ENCODE measurements at places on chromosomes 5 and 9.

GRCh38 chr5:56774957-56775356, 40.4 kb upstream of the MAP3K1 start:
- DNase-seq: no peak

DNA sequence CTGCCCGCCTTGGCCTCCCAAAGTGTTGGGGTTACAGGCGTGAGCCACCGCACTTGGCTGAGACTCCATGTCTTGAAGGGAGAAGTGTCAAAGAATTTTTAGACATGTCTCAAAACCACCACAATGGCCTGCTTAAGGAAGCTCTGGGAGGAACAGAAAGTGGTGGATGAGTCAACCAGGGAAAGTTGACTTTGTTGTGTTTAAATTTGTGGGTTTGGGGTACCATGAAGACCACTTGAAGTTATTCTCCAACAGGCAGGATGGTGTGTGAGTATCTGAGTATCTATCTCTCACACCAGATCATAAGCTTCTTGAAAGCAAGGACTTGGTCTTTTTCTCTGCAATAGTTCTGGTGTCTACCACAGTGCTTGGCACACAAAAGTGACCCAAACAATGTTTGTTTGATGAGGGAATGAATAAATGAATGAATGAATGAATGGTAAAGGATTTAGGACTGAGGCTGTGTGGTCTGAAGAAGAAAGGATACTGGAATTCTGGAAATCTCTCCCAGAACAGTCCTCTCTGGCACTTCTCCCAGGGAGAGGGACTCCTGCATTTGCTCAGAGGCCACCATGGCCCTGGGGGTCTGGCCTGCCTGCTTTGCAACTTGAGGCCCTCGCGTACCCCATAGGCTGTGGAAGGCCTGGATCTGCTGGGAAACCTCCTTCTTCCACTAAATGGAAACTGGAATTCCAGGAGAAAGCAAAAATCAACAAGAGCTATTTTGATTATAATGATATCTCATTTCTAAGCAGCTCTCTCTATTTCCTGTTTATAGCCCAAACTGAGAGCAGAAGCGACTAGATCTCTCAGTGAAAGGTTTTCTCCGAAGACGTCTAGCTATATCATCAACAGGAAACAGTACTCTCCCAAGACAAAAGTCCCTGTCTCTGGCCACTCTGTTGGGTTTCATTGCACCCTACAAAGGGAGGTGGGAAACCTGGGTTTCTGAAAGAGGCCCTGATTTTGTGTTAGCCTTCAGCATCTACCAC, 187.9 kb downstream of the PALM2AKAP2 start:
- DNase-seq: no peak

GRCh38 chr5:59471463-59471862, 422.1 kb downstream of the PDE4D start:
- DNase-seq: no peak

- DNase-seq: no peak
Observed at GRCh38 chr9:7984692-7985091, 185.1 kb upstream of the DMAC1 start.

DNA sequence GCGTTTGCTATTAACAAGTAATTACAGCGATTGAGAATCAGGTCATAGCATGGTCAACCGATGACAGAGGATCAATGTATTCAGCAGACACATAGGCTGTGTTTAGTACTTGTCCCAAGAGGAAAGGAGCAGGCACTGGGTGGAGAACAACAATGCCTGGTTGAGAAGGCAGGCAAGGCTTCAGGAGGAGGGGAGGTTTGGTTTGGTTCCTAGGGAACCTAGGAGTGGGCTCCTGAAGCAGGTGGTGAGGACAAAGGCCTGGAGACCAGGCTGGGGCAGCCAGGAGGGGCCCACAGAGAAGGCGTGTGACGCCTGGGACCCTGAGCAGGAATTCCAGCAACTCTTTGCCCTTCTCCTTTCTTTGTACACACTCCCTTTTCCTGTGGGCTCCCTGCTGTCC, 195.6 kb downstream of the SPOCK1 start:
- no peak for DNase-seq

- no peak for DNase-seq
Observed at GRCh38 chr5:2917093-2917492, 165.6 kb upstream of the IRX2 start.

GRCh38 chr5:80796846-80797245, 142.1 kb upstream of the DHFR start:
- DNase-seq: no peak

- DNase-seq: no peak
Observed at GRCh38 chr5:180049185-180049548, 22.4 kb downstream of the RNF130 start.

GRCh38 chr5:43034591-43034968, 5.5 kb downstream of the ANXA2R start:
- DNase-seq: no peak

GRCh38 chr5:166369346-166369745, 1922.1 kb upstream of the WWC1 start:
- DNase-seq: no peak

- no peak for DNase-seq
Observed at GRCh38 chr5:169374111-169374510, 73.2 kb upstream of the SLIT3 start.

DNA sequence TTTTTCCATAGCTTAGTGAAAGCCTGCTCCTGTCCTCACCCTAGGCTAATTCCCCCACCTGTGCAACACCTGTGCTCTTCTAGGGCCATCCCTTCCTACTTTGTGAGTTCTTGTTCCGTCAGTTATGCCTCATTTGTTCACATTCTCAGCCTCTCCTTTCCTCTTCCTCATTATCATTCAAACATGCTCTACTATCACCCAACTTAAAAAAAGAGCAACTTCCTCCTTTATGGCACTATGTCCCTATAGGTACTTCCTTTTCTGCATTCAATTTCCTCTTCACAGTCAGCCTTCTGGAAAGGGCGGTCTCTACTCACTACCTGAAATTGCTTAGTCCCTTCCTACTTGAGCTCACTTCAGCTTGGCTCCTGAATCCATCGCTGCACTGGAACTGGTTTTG, 111.8 kb upstream of the LHFPL2 start:
- peak; percentile 20 for DNase-seq

DNA sequence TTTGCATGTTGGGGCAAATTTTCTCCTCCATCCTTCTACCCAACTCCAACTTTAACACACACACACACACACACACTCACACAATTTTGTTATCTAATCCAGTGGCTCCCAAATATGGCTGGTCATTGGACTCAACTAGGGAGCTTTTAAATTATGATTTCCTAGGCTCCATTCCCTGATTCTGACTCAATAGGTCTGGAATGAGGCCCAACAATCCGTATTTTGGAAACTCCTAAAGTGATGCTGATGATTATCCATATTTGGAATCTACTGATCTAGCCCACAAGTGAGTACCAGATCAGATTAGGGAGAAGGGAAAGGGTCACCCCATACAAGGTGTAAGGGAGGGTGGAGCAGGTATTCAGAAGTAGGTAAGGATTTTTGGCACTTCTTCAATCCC, 309.7 kb downstream of the TLE1 start:
- DNase-seq: no peak

- DNase-seq: no peak
Observed at GRCh38 chr9:7097785-7098752, 340.3 kb downstream of the KDM4C start.

GRCh38 chr5:132787076-132787475, 10.0 kb upstream of the SEPTIN8 start:
- DNase-seq: no peak

GRCh38 chr5:57414191-57414590, 68.4 kb downstream of the ACTBL2 start:
- DNase-seq: no peak

DNA sequence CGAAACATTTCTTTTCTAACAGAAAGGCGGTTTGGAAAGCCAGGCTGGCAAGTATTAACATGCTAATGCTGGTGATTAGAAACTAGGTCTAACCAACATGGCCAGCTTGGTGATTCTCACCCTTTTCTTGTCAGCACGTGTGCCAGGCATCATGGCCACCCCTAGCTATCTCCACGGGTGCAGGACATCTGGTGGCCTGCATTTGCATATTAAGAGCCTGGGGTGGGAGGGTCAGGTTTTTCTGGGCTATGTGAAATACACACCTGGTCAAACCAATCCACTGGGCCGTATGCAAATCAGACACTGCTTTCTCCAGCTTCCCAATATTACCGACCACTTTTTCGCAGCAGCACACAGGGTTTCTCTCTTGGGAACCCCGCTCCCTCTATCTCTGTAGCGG, 612.1 kb downstream of the PTPRD start:
- DNase-seq: no peak

DNA sequence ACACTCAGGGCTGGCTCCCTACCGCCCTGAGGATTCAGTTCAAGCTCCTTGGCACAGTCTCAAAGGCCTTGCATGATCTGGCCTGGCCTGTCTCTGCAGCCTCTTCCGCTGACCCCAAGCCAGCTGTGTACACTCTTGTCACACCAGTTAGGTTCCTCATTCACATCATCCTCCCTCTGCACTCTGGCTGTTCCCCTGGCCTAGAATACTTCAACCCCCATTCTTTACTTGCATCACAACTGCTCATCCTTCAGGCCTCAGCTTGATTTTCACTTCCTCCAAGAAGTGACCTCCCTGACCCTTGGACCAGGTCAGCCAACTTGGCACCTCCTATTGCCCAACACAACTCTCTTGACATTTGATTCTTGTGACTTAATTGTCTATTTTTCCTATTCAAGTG, 18.9 kb upstream of the PFDN1 start:
- peak; percentile 67 for DNase-seq

- DNase-seq: no peak
Observed at GRCh38 chr9:109935406-109936087, 155.5 kb downstream of the PALM2AKAP2 start.

- DNase-seq: no peak
Observed at GRCh38 chr5:113771483-113771882, 258.0 kb downstream of the YTHDC2 start.

DNA sequence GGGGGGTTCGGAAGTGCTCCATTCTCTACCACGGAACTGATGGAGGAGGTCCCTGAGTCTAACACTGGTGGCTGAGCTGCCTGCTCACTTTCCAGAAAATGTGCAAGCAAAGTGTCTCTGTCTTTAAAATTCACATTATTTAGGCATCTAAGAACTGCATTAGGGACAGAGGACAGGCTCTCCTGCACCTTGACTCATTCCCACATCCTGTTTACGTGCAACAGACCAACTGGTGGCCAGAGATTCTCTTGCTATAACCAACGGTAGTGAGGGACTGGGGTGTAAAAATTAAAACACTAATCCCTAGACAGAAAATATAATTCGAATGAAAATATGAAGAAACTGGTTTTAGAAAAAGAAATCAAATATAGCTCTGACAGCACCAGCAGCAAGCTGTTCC, 320.9 kb downstream of the IRX2 start:
- no peak for DNase-seq

GRCh38 chr5:67578011-67578410, 381.4 kb upstream of the CD180 start:
- DNase-seq: no peak

GRCh38 chr5:53262348-53262970, 152.9 kb upstream of the MOCS2 start:
- no peak for DNase-seq

DNA sequence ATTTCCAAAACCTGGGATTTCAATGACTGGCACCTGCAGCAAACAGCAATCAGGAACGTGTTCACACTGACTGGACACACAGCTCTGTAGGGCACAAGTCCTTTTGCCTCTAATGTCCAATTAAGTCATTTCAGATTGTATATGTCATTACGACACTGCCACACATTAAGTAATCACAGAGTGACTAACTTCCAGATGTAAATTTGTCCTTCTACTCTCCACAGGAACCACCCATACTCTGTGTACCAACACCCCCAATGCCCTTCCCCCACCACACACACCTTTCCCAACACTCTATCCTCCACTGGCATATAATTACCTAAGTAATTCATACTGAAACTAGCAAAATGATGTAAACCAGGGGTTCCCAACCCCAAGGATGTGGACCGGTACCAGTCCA, 30.5 kb downstream of the LARS1 start:
- DNase-seq: no peak

GRCh38 chr5:147699496-147700088, 82.9 kb downstream of the JAKMIP2 start:
- DNase-seq: no peak

DNA sequence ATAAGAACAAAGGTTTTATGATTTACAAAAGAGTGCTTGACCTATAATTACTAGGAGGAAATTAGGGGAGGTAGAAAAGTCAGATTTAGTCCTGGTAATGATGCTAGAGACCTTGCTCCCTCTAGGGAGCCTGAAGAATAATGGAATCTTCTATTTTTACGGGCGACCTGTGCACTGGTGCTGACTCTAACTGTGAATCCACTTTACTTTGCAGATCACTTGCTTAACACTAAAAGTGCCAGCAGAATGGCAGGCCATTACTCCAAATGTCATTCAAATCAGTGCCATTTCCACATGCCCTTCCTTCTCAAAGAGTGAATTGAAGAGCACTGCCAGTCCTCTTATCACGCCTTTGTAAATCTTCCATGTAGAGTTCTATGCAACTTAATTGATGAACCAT, 359.4 kb upstream of the ARRDC3 start:
- DNase-seq: no peak

GRCh38 chr5:128757196-128757959, 207.9 kb upstream of the SLC27A6 start:
- no peak for DNase-seq

DNA sequence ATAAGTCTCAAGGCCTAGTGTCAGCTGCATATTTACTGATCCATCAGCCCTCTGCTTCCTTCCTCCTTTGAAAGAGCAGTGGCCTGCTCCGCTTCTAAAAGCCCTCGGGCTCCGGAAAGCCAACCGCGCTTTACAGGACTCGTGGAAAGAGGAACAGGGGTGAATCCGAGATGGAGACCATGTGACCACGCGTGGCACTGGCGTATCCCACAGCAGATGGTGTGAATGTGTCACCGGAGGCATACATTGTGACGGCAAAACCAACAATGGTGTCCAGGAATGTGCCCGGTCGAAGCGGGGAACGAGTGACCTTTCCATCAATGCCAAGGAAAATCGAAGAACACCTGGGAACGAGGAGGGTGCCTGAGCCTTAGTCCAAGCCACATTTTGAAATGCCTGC, 484.6 kb downstream of the SPATA31A7 start:
- no peak for DNase-seq

DNA sequence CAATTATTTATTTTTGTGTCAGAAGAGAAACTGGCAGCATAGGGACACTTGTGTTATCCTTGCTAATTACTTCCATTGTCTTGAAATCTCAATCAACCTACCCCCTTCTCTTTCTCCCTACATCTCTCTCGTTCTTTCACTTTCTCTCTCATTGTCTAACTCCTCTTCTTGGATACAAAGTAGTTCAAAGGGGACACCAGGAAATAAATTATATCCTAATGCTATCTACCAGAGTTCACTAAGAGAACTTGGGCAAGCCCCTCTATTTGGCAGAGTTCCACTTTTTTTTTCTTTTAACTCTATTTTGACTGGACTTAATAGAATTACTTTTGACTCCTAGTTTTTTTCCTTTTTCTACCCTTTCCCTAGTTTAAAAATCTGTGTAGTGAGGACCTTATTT, 102.2 kb downstream of the MEF2C start:
- DNase-seq: no peak

Data from CD4-positive, alpha-beta T cell treated with Interferon gamma for 1 hour (primary cell).